MG63 (cell line): ENCODE measurements at places on chromosomes 5 and 9.

DNA sequence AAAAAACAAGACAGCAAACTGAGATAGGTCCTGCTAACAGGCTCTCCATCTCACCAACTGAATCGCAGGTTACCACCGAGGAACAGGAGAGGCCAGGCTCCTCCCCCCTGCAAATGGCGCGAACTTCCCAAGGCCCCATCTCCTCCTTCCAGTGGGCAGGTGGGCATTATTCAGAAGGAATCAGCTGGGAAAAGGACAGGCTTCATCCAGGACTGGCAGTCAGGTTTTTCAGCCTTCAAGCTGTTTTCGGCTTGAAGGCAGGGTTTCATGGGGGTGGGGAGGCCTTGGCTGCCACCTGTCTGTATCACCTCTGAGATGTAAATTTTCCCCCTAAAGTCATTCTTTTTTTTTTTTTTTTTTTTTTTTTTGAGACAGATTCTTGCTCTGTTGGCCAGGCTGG lies 79.4 kb downstream of the SFXN1 start:
- no peak for DNase-seq

DNA sequence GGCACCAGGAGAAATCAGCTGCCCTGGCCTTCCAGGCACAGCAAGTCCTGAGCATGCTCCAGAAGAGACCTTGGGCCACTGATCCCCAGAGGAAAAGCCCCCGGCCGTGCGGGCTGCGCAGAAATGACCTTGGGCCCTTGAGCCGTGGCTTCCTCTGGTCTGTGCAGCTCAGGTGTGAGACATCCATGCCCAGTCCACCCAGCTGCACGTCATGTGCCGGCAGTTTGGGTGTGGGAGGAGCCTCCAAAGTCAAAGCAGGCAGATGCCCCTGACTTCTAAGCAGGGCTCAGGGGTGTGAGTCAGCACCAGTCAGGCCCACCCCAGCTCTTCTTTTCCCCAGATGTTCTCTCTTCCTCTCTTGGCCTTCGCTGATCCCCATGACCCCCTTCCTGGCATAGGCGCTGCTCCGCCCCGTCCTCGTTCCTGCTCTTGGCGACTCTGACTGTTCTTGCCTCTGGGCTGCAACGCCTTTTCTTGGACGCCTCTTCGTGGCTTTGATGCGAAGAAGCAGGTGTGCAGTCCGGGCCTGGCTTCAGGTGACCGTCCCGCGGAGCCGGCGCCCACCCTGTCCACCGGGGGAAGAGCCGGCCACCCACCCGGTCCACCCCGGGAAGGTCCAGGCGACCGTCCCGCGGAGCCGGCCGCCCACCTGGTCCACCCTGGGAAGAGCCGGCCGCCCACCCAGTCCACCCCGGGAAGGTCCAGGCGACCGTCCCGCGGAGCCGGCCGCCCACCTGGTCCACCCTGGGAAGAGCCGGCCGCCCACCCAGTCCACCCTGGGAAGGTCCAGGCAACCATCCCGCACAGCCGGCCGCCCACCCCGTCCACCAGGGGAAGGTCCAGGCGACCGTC lies 5.9 kb upstream of the QSOX2 start:
- no peak for DNase-seq

- no peak for DNase-seq
Measured at GRCh38 chr9:132858751-132859150, 19.3 kb downstream of the AK8 start.

DNA sequence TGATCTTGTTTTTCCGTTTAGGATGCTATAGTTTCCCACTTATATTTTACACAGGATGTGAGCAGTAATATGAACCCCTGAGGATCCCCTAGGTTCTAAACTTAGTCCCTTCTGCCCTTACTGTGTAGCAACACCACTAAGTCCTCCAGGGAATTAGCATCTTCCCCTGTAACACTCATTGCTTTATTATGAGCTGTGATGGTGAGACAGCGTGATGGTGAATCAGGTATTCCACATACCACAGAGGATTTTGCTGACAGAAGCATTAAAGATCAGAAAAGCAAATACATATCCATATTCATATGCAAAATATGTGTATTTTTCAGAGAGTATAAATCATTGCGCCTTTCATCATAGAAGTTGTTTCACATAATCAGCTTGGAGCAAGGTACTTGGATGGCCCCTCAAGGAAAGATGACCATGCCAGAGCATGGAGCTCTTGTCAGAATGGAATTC lies 317.0 kb downstream of the ICE1 start:
- DNase-seq, result no peak

- DNase-seq, result no peak
Measured at GRCh38 chr5:62011089-62011664, 294.8 kb upstream of the KIF2A start.

DNA sequence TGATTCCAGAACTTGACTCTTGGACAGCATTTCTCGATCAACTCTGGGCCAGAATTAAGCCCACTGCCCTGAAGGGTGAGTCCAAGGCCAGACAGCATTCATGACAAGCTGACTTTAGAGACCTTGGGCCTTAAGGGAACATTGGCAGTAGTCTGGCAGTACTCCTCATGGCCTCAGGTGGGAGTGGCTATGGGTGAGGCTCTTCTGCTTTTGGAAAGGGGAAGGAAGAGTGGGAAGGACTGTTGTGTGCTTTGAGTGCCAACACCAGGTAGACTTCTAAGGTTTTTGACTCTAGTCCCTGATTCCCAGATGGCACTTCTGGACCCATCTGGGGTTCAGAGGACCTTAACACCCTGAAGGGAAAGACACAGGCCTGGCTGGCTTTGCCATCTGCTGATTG lies 530.4 kb downstream of the ACTL7B start:
- no peak for DNase-seq

DNA sequence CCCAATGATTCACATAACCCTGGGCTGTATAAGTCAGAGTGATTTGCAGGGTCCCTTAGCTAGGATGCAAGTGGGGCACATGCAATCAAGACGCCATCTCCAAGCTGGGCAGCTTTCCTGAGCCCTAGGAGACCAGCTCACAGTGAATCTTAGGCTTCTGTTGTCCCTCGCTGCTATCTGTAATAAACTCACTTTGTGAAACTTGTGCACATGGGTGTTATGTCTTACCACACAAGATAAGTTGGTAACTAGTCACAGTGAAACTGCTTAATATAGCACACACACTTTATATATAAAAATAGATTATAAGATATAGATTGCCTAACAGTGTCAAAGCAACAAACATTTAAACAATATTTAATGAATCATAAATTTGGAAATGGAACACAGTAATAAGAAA lies 658.5 kb downstream of the SLCO4C1 start:
- DNase-seq, result no peak

- peak; percentile 69 for DNase-seq
Measured at GRCh38 chr5:147898875-147899401, 7.4 kb downstream of the C5orf46 start.

- no peak for DNase-seq
Measured at GRCh38 chr5:12934722-12935121, 1009.8 kb downstream of the DNAH5 start.

- DNase-seq, result no peak
Measured at GRCh38 chr5:40404613-40405012, 275.1 kb upstream of the PTGER4 start.

DNA sequence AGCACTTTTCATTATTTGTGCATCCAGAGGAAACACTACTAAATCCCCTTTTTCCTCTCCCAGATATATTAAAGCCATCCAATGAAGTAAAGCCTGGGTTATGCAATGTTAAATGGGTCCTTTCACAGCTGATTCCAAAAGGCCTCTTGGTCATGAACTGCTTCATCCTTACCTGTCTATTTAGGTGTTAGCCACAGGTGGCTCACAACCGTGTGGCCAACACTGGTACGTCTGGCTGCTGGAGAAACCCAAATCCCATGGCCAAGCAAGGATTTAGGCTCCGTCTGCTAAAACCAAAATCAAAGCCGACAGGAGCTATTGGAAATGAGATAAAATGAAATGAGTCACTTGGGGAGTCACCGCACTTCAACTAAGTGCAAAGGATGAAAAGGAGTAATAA lies 193.9 kb downstream of the ADCY2 start:
- DNase-seq, result no peak

- no peak for DNase-seq
Measured at GRCh38 chr9:96487949-96488348, 38.0 kb downstream of the HABP4 start.

DNA sequence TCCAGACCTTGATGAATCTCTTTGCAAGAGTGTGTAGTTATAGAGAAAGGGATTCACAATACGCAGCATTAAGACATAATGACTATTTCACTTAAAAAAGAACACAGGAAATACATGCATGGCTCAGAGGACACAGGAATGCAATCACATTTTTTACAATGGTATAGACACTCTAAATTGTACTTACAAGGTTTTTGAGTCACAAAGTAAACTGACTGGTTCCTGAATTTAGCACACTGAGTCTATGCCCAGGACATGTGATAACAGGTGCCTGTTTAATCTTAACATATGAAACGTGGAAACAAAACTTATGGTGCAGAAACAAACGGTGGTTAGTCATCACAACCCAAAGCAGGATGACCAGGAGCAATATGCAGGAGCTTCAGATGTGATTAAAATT lies 6.7 kb downstream of the EPB41L4A start:
- no peak for DNase-seq

DNA sequence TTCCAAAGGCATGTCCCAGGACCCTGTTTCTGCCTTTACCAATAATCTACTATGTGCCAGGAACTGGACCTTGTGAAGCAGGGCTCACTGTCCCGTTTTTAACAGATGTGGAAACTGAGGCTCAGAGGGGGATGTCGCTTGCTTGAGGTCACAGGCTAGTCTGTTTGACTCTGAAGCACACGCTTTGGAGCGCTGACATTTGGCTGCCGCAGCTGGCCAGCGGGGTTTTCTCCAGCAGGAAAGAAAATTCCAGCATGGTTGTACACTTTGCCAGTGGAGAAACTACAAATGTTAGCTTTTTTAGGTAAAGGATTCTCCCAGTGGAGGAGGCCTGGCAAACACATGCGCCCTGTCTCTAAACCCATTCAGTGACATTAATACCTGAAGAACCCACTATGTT lies 50.5 kb downstream of the SH3PXD2B start:
- no peak for DNase-seq

DNA sequence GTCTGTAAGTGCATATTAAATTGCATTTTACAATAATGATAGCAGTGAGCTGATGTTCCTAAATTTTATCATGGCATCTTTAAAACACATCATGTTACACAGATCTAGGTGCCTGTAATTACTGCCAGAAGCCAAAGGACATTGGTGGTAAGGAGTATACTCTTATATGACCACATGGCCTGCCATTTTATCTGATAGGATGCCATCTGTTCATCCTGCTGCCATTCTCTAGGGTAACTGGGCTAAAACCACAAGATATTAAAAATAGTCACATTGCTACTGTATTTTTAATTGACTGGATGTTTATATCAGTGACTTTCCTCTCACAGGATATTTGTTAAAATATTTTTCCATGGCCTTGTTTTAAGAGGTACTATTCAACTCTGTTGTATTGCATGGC lies 53.1 kb downstream of the HCN1 start:
- DNase-seq, result no peak

- DNase-seq, result no peak
Measured at GRCh38 chr9:22154064-22154463, 145.0 kb upstream of the CDKN2B start.

DNA sequence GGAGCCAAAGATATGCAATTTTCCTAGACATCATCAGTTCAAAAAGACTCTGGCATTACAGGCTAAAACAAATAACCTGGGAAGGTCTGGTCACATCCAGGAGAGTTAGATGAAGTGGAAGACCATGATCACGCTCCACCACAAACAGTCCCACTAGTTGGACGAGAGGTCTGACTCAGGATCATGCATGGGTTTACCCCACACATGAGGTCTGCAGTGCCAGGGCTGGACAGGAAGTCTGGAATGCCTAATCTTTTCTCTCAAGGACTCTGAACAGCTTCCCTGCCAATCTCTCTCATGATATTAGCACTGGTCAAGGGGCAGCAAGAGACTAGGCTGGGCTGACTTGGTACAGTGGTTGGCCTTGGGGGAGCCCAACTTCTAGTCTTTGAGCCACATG lies 7.1 kb downstream of the PRUNE2 start:
- no peak for DNase-seq

GRCh38 chr9:91515074-91515687 lies 91.5 kb upstream of the NFIL3 start:
- DNase-seq, result peak; percentile 58

DNA sequence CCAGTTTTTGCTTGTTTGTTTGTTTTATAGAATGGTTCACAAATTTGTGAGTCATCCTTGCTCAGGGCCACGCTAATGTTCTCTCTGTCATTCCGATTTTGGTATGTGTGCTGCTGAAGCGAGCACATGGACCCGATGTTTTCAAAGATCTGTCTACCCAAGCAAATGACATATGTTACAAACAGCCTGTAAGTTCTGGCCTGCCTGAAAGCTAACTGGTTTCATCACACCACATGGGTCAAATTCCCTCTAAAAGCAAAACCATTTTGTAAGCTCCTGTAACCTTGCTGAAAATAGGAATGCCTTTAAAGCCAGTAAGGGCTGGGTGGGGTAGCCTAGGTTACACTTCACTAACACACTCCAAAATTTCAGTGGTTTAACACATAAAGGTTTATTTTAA lies 25.4 kb downstream of the DMRT3 start:
- DNase-seq, result no peak

GRCh38 chr5:58571501-58571900 lies 11.4 kb upstream of the RAB3C start:
- DNase-seq, result no peak
